Colonic mucosa (tissue), 4 donors: ENCODE measurements at places on chromosomes 2 and 18.

- DNase-seq, result no peak
Measured at GRCh38 chr2:78710632-78711375, 314.7 kb upstream of the REG3G start.

DNA sequence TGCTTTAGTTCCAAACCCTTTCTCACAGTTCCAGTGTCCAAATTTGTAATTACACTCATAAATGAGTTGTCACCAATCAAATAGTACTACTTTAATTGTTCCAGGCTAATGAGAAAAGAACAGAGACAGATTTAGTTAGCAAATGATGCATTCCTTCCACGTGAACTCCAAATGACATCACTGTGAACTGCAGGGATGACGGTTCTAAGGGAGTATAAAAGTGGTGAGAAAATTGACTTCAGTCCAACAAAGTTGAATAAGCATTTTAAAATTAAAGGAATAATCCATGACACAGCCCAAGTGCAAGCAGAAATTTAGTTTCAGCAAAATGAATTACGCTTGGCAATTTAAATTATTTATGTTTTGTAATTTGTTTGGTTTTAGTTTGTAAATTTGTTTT, 102.0 kb upstream of the LRATD1 start:
- DNase-seq, result no peak

GRCh38 chr2:16325016-16325975, 340.3 kb downstream of the CYRIA start:
- no peak for DNase-seq

DNA sequence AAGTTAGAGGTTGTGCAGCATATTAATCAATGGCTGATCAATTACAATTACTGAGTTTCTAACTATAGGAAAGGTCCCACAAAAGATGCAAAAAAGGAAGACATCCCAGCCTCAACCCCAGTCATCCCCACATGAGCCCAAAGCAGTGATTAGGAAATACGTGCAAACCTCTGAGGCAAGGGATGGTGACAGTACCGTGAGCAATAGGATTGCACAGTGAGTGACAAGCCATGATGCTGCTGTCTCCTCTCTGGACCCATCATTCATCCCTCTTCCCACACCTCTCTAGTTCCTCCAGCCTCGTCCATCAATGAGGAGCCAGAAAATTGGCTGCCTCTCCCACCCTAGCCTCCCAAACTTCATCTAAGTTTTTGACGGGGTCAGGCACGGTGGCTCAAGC, 4.0 kb upstream of the SLC11A1 start:
- no peak for DNase-seq

- no peak for DNase-seq
Measured at GRCh38 chr2:44351676-44352075, 9.6 kb downstream of the PREPL start.

- no peak for DNase-seq
Measured at GRCh38 chr18:60935041-60935910, 398.0 kb upstream of the CDH20 start.

DNA sequence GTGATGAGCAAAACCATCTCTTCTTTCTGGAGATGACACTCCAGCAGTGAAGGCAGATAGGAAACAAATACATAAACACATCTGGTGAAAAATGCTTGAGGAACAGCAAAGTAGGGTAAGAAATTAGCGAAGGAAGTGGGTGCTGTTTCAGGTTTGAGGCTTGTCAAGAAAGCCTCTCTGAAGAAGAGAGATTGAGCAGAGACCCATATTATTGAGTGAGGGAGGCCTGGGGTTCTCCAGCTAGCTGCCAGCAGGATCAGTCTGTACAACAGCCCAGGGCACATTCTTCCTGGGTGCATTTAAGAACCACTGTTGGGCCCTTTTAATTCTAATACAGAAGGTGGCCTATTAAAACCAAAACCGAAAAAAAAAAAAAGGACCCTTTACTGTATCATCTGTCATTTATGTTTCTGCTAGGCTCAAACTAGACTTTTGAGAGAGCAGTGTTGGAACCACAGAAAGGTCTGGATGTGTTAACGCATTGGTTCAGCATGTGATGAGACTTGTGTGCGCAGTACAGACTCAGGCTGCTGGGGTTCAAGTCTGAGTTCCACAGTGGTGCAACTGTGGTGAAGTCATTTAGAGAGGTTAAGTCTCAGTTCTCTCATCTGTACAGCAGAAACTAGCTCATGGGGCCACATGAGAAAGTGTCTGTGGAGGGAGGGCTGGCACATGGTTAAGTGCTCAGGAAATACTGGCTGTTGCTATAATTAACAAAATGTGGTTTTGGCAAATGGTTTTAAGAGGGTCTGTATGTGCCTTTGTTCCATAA, 28.9 kb downstream of the MGAT5 start:
- DNase-seq, result no peak

GRCh38 chr2:73944714-73945113, 18.0 kb downstream of the DGUOK start:
- DNase-seq, result no peak

DNA sequence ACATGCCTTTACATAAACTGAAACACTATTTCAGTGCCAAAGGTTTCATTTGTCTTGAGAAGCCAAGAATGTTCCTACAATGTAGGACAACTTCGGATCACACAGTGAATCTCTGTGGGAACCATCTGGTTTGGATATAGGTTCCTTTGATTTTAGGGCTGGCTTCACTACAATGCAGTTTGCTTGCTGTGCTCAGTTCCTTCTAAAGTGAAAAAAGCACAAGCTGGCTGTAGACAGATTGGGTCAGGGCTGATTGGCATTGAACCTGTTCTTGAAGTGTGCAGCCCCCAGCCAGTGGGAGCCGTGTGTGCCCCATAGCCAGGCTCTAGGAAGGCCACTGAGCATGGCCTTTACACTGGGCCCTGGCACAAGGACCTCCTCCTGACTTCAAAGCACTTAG, 167.9 kb upstream of the HNRNPA3 start:
- DNase-seq, result no peak

GRCh38 chr2:21131861-21132260, 8.1 kb downstream of the TDRD15 start:
- no peak for DNase-seq

- DNase-seq, result no peak
Measured at GRCh38 chr2:110931648-110932047, 189.1 kb upstream of the BCL2L11 start.

- DNase-seq, result no peak
Measured at GRCh38 chr2:148764815-148765214, 110.2 kb upstream of the KIF5C start.

GRCh38 chr2:116582850-116583249, 1231.6 kb upstream of the DDX18 start:
- DNase-seq, result no peak
